NCI-H187 (cell line): ENCODE measurements at places on chromosomes 16 and 17.

GRCh38 chr17:6455321-6455705, 11.1 kb downstream of the PIMREG start:
- DNase-seq, result no peak

GRCh38 chr17:73901661-73902415, 257.6 kb upstream of the SDK2 start:
- DNase-seq, result no peak

DNA sequence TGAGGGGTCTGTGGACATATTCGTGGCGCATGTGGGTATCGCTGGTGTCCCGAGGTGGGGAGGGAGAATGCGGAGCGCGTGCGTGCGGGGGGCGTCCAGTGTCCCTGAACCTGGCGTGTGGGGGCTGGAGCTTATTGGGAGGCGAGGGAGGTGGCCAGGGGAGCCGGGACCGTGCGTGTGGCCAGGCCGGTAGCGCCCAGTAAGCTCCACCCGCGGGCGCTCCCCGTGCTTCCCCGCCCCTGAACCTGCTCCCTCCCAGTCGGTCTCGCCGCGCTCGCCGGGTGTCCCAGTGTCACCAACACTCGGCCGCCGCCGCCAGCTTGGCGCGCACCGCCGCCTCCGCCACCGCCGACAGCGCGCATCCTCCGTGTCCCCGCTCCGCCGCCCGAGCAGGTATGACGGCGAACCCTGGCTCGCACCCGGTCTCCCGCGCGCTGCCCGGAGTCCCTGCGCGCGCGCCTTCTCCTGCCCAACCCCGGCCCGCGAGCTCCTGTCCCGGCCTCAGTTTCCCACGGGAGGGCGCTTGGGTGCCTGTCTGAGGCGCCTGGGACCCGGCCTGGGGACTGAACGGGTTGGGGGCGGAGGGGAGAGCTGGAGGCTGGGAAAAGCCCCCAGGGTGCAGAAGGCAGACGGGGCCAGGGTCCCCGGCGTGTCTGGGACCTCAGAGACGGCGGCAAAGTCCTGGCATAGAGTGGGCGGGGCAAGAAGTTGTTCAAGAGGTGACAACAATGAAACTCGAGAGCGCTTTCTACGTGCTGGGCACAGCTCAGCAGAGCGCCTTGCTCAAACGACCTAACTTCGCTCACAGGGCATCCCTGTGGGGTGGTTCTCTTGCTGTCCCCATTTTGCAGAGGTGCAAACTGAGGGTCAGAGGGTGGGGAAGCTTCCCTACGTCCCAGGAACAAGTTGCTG, at the start of gene SCNN1B:
Gene SCNN1B, plus strand, starts transcription at position 258 of the 912 bp plus-strand sequence. CDS start 46,298 bp downstream, outside the sequence.
- no peak for DNase-seq

GRCh38 chr16:15452246-15452855, 18.0 kb downstream of the BMERB1 start:
- no peak for DNase-seq

- no peak for DNase-seq
These were observed 35.6 kb downstream of the PRKCA start for GRCh38 chr17:66337866-66338485.

GRCh38 chr16:4111748-4112696, 4.2 kb downstream of the ADCY9 start:
- DNase-seq, result no peak

- DNase-seq, result no peak
These were observed 32.7 kb upstream of the MON1B start for GRCh38 chr16:77158293-77158692.
